ENCODE measurements at places on chromosomes 13 and 19.

DNA sequence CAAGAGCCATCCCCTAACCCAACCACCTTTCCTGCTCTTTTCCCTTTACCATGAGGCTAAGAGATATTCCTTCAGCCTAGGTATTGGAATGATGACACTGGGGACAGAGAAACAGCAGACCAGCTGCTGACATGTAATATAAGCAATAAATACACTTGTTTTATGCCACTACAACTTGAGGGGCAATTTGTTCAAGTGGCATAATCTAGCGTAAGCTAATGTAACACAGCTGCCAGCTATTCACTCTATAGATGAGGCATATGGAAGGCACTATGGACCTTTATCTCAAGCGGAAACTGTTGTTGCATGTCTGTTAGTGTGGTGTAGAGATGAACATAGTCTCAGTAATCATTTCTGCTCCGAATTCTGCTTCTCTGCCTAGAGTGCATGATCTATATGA is 111.1 kb downstream of the STARD13 start:
- no peak for DNase-seq

DNA sequence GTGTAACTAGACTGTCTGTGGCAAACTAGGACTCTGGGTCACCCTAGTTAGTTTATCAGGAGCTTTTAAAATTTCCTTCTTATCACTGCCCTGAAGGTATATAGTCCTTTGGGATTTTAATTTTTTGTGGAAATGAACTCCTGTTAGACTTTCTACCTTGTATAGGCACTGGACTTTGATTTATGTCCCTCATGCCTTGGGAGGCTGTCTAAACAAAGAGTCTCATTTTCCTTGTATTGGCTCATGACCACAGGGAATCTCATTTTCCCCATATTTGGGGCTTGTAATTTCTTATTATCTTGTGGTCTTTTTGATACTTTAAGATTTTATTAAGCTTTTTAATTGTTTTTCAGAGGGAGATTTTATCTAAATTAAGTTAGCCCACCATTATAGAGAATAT is 21.4 kb downstream of the KCTD4 start:
- DNase-seq, result peak; percentile 50

GRCh38 chr13:107753291-107753690 is 462.0 kb downstream of the LIG4 start:
- DNase-seq, result no peak

DNA sequence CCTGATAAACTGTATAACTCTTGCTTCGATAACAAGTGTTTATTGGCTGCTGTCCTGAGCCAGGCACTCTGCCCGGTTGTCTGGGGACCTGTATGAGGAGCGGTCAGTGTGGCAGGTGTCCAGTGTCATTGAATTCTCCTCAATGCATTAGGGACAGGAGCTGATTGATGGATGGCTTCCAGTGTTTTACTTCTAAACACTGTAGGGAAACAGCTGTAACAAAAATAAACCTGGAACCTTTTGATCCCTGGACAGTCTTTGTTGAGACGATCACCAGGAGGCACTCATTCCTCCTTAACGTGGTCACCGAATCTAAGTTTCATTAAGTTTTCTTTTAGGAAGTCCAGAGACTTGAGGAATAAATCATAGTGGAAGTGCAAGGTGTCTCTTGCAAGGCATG is 17.9 kb downstream of the UBAC2 start:
- no peak for DNase-seq

- no peak for DNase-seq
Observed at GRCh38 chr13:43116242-43116641, 92.9 kb downstream of the DNAJC15 start.

GRCh38 chr19:52638601-52639000 is 446 bp upstream of the ZNF83 start:
- peak; percentile 65 for DNase-seq

GRCh38 chr19:13022859-13023636 is 27.8 kb downstream of the NFIX start:
- peak; percentile 97 for DNase-seq

GRCh38 chr13:101185606-101186005 is 230.7 kb downstream of the NALCN start:
- no peak for DNase-seq

DNA sequence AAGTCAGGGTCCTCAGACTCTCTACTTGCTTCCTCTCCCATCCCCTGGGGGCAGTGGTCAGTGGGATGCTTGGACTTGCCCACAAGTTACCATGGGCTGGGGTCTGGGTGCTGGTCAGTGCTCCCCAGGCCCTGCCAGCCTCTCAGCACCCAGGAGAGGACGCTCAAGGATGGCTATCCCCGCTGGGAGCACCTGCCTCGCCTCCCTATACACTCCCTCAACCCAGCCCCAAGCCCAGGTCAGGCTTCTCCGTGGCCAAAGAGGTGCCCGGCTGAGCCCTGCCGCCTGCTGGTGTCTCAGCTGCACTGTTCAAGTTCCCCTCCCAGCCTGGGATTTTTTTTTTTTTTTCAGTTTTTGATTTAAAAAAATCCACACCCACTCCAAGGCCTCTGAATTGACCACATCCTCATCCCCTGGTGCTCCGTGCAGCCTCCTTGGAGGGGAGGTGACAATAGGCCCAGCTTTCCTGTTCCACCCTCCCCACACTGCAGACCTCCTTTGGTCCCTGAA is 10.8 kb downstream of the F2RL3 start:
- DNase-seq, result peak; percentile 41

DNA sequence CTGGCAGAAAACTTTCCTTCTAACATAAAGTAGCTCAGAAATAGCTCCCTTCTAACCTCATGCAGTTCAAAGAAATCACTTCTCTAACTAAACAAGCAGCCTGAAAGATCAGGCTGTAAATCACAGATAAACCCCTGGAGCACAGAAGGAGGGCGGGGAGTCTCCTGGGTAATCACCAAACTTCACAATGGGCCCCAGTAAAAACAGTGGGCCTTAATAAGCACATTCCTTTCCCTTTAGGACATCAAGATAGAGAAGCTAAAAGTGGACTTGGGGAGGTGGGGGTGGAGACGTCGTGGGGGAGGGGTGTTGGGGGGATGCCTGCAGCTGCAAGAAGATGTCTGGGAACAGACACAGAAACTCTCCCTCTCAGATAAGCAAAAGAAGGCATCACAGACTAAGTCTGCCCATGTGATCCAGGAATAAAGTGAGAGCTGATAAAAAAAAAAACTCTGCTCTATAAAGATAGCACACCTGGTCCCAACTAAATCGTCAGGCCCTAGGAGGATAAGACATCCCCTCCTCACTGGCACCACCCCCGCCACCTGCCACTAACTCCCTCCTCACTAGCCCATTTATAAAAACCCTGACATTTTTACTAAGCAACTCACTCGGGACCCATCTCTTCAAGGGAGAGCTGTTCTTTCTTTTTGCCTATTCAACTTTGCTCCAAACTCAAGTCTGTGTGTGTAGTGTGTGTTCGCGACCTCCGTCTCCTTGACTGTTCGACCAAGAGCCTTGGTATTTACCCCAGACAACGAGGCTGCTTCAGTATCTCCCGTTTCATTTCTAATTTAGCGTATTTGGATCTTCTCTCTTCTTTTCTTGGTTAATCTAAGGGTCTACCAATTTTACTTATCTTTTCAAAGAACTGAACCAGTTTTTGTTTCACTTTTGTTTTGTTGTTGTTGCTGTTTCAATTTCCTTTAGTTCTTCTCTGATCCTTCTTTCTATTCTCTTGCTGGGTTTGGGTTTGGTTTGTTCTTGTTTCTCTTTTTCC is 31.7 kb downstream of the DNAJC15 start:
- DNase-seq, result peak; percentile 73

GRCh38 chr19:38666663-38667511 is 19.4 kb downstream of the ACTN4 start:
- DNase-seq, result peak; percentile 84

- no peak for DNase-seq
Observed at GRCh38 chr19:3382460-3383100, 16.2 kb downstream of the NFIC start.

- DNase-seq, result no peak
Observed at GRCh38 chr19:51301266-51301665, 10.2 kb upstream of the IGLON5 start.

GRCh38 chr19:46601318-46602224 is at the start of gene CALM3:
Gene CALM3, plus strand, starts transcription at chr19:46601330. Its CDS starts 105 bp downstream, at chr19:46601435.
- DNase-seq, result no peak

GRCh38 chr19:15161028-15161984 is 39.5 kb downstream of the NOTCH3 start:
- peak; percentile 25 for DNase-seq

- DNase-seq, result no peak
Observed at GRCh38 chr13:71274923-71275608, 591.9 kb downstream of the DACH1 start.

- peak; percentile 96 for DNase-seq
Observed at GRCh38 chr19:32674931-32675719, at the start of gene ANKRD27. Gene ANKRD27, minus strand, starts transcription at chr19:32675180. Its CDS starts 16,165 bp downstream, at chr19:32659015.

DNA sequence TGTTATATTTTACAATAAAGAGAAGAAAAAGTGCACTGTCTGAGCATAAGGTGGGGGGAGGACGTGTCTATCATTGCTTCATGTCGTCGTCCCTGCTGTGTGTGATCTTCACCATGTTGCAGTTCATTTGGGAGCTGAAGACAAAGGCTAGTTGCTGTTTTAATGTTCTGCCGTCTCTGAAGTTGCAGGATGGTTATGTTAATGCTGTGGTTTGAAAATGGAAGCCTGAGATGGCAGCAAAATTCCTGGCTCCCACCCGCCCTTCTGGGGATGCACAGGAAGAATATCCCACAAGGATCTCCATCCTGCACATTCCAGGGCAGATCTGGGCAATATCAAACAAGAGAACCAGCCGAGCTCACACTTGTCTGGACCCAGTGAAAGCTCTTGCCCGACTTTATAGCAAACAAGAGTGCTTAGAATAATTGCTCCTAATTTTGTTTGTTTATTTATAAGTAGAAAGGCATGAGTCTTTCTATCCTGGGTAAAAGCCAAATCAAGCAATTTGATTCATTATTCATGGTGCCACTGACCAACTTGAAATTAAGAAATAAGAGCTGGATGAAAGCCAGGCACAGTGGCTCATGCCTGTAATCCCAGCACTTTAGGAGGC is 110.3 kb upstream of the ABCC4 start:
- DNase-seq, result peak; percentile 41

DNA sequence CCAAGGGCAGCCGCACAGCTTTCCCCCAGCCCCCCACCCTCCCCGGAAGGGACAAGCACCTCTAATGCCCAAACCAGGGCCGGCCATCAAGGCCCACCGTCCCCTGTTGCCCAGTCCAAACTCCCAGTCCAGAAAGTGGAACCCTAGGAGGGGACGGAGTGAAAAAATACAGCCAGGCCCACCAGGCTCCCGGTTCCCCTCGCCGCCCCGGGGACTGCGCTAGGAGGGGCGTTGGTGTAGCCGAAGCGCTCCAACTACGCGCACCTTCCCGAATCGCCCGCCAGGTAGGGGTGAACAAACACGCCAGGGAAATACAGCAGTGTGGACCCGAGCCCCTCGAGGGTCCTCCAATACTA is 1.3 kb downstream of the KLF16 start:
- no peak for DNase-seq

GRCh38 chr19:45477713-45478453 is 10.1 kb downstream of the FOSB start:
- DNase-seq, result no peak

- DNase-seq, result no peak
Observed at GRCh38 chr13:33022986-33023385, 6.8 kb downstream of the KL start.

DNA sequence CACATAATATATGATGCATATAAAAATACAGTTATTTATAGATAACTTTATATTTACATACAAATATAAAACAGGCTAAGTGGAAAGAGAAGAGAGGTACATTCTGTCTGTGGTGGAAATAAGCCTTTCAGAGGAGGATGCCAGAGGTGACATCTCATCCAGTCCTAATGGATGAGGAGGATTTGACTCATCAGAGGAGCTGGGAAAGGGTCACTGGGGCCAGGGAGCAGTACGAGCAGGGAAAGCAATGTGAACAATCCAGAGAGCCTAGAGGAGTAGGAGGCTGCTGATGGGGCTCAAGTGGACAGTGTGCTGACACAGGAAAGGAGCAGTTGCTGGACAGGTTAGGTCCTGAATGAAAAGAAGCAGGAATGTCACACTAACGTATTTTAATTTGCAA is 18.6 kb downstream of the NALCN start:
- peak; percentile 91 for DNase-seq

DNA sequence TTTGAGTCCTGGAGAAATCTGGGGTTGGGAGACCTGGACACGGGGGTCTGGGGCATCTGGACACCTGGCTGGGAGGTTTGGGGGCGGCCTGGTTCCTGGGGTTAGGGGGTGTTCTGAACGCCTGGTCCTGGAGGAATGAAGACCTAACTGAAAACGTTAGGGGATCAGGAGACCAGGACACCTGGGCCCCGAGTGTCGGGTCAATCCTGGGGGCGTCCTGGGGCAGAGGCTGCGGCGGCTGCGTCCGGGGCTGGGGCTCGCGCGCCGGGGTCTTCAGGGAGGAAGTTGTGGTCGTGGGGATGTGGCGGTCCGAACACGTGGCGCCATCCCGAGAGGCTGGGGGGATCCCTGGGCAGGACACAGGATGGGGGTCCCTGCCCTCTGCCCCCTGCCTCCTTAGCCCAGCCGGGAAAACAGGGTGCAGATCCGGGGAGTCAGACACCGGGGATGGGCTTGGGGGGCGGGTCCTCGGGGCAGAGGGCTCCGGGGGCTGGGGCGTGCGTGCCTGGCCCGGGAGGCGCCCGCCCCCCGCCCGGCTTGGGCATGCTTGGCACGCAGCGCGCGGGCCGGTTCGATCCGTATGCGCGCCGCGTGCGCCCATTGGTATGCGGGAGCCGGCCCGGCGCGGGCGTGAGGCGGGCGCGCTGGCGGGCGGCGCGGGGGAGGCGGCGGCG is 632 bp downstream of the NPAS1 start:
- DNase-seq, result no peak

- DNase-seq, result no peak
Observed at GRCh38 chr19:32372726-32373517, 27.5 kb downstream of the ZNF507 start.

GRCh38 chr19:39825531-39826076 is 8.4 kb downstream of the DYRK1B start:
- no peak for DNase-seq

- DNase-seq, result no peak
Observed at GRCh38 chr13:73340069-73340468, 281.3 kb downstream of the KLF5 start.

GRCh38 chr19:13102666-13103580 is at the start of gene LYL1:
Gene LYL1, minus strand, starts transcription at chr19:13102858. Its CDS starts 1,687 bp downstream, at chr19:13101171.
- DNase-seq, result no peak

GRCh38 chr19:29422486-29423085 is 103.2 kb upstream of the VSTM2B start:
- no peak for DNase-seq

- DNase-seq, result peak; percentile 12
Observed at GRCh38 chr13:78601124-78601873, 2.1 kb downstream of the POU4F1 start.

DNA sequence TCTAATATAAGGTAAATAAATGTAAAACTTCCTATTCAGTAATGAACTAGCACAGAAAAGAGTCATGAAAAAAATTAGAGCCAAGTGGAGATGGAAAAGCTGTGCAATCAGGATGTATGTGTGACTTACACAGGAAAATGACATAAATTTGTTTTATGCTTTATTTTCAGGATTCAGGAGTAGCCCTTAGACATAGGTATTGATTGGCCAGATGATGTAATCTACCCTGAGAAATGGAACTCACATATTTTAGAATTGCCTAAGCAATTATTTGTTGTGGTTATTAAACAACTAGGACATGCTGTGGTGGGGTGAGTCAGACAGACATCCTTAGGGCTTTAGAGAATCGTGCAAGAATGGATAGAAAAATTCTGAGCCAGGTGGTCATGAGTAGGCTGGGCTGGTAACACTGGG is 110.6 kb downstream of the PCDH9 start:
- peak; percentile 93 for DNase-seq

- DNase-seq, result peak; percentile 99
Observed at GRCh38 chr13:80469853-80470381, 129.0 kb upstream of the SPRY2 start.
